ENCODE measurements at places on chromosomes 12 and 14. TPM values are rescaled to one million over a fixed set of nuclear protein-coding genes. Genes with fewer than 3 reads are reported as not detected.

KLHDC2 gene
- 73.9 TPM for total RNA-seq

GLT8D2 gene
- 1.9 TPM for total RNA-seq

FGF23 gene
- total RNA-seq: 0.58 TPM

FAIM2 gene
- total RNA-seq: 1.2 TPM

SLC6A12 gene
- 0.12 TPM for total RNA-seq

CISTR gene
- not detected for total RNA-seq

LGR5 gene
- 0.71 TPM for total RNA-seq

DNA sequence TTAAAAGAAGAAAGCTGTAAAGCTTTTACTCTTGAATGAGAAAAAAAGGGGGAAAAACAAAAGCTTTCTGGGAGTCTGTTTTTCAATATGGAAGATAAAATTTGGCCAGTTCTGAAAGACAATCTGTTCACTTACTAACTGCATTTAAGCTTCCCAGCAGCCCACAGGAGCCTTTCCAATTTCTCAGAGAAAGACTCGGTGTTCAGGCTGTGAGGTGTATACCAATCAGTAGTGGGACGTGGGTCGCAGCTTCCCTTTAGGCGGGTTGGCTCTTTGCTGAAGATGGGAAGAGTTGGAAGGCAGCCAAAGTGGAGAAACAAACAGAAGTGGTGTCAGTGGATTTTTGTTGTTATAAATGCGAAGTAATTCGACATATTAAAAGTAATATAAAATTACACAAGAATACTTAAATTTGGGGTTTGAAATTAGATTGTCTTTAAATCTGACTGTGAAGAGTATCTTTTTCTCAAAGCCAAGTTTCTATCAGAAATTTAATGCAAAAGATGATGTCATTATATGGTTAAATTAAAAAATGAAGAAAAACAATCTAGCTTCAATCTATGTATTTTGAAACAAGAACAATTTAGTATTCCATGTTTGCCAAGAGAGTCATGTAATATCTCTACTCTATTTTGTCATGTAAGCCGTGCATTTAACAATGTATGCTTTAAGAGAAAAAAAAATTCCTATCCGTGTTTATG, 590.2 kb upstream of the ATXN7L3B start:
- H3K27me3 ChIP-seq: no peaks in the 10 kb centered on the region
- DNase-seq: no peak
- H3K36me3 ChIP-seq: no peaks in the 10 kb centered on the region
- H3K4me1 ChIP-seq: peaks cover 28% of the 10 kb centered on the region
- no peak overlapping the region for H3K27ac ChIP-seq

DNA sequence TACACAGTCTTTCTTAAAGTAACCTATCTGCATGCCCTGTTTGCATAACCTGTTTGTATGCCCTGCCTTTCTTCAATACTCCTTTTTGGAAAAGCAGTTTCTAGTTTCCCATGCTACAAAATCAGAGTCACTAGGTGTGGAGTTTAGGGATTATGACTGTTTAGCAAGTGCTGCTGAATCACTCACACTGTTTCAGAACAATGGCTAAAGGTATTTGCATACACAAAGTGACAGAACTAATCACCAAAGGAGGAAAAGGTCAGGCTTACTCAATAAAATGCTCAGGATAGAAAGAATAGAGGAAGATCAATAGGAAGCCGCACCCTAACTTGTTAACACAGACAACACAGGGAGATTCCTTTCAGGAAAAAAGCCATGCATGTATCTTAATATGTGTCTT, 19.4 kb downstream of the EGLN3 start:
- H3K4me3 ChIP-seq: peak overlapping the region; percentile 26
- H3K4me1 ChIP-seq: peaks cover 63% of the 10 kb centered on the region

- no peaks in the 10 kb centered on the region for H3K4me1 ChIP-seq
- DNase-seq: no peak
- no peaks in the 10 kb centered on the region for H3K27me3 ChIP-seq
- H3K4me3 ChIP-seq: no peak overlapping the region
- H3K27ac ChIP-seq: no peak overlapping the region
Measured at GRCh38 chr12:2482938-2483660, 311.7 kb upstream of the FKBP4 start.

DNA sequence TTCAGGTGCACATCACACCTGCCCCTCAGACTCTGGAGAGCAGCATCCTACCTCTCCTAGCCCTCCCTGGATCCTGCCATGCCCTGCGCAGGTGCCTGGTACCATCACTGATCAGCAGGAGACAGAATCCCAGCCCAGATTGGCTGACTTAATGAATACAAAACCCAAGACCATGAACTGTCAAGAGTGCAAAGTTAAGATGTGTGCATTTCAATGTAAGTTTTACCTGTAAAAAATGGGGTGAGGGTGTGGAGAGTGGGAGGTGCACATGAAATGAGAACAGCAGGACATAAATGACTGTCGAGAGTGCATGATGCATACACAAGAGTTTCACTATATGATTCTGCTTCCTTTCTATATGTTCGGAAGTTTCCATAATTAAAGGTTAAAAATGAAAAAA, 57.9 kb upstream of the GPR68 start:
- H3K36me3 ChIP-seq: no peaks in the 10 kb centered on the region
- H3K27me3 ChIP-seq: no peaks in the 10 kb centered on the region
- no peak overlapping the region for H3K27ac ChIP-seq

GRCh38 chr12:131593406-131593805, 117.5 kb upstream of the SFSWAP start:
- no peak overlapping the region for H3K27ac ChIP-seq
- no peak for DNase-seq
- no peaks in the 10 kb centered on the region for H3K27me3 ChIP-seq
- H3K4me1 ChIP-seq: peaks cover 13% of the 10 kb centered on the region
- H3K4me3 ChIP-seq: no peak overlapping the region
- H3K36me3 ChIP-seq: no peaks in the 10 kb centered on the region

DNA sequence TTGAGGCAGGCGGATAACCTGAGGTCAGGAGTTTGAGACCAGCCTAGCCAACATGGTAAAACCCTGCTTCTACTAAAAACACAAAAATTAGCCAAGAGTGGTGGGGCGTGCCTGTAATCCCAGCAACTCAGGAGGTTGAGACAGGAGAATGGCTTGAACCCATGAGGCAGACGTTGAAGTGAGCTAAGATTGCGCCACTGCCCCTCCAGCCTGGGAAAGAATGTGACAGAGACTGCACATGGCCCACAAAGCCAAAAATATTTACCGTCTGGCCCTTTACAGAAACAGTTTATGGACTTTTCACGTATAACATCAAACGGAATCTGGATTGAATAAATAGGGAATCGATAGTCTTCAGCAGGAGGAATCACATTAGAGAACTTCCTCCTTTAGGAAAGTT, 3.5 kb downstream of the RSRC2 start:
- DNase-seq: no peak
- peak overlapping the region; percentile 66 for H3K4me3 ChIP-seq
- H3K27ac ChIP-seq: no peak overlapping the region
- no peaks in the 10 kb centered on the region for H3K27me3 ChIP-seq

DNA sequence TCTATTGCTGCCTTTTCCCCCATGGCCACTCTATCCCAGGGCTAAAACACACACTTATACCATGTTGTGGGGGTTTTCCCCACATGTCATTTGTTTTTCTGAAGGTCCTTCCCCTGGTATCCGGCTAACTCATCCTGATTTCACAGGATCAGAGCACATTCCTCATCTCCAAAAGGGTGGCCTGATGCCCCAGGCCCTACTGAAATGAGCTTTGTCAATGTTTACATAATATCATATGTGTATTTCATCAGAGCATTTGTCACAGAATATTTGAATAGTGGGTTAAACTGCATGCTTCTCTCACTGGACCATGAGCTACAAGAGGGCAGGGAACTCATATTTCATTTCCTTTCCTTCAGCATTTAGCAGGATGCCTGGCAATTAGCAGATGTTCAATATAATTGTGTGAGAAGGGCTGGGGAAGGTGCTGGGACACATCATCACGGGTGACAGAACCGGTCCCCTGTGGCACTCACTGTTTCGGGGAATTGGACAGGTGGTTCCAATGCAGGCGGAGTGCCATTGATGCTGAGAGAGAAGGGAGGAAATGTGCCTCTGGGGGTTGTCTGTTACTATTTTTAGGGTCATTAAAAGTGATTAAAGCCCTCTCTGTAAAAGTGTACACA, 26.8 kb downstream of the EMP1 start:
- no peaks in the 10 kb centered on the region for H3K4me1 ChIP-seq
- DNase-seq: no peak
- H3K27me3 ChIP-seq: no peaks in the 10 kb centered on the region
- H3K4me3 ChIP-seq: no peak overlapping the region
- no peaks in the 10 kb centered on the region for H3K36me3 ChIP-seq
- H3K27ac ChIP-seq: no peak overlapping the region

DNA sequence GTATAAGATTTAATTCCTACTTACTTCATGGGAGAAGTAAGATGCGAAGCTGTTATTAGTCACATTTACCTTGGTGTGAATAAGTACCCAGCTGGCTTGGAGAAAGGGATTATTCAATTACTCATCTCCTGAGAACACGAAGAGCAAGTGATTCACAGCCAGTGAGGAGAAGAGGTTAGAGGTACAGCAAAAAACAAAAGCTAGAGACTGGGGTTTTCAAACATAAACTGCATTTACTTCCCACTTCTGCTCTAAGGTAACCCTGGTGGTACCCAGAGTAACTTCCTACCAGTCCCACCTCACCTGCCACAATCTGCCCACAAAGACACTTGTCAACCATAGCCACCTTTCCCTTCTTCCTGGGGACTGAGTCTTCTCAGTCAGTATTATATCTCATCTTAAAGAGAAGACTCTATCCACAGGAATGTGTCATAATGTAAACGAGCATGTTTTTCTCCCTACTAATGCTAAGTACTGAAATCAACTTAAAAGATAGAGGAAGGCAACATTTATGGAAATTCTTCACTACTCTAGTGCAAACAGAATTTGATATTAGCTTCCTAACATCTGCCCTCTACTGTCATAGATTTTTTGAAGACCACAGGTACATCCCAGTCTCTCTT, 6.0 kb upstream of the IL22 start:
- H3K4me1 ChIP-seq: no peaks in the 10 kb centered on the region
- H3K27me3 ChIP-seq: no peaks in the 10 kb centered on the region
- H3K27ac ChIP-seq: no peak overlapping the region
- no peak for DNase-seq
- no peaks in the 10 kb centered on the region for H3K36me3 ChIP-seq

DNA sequence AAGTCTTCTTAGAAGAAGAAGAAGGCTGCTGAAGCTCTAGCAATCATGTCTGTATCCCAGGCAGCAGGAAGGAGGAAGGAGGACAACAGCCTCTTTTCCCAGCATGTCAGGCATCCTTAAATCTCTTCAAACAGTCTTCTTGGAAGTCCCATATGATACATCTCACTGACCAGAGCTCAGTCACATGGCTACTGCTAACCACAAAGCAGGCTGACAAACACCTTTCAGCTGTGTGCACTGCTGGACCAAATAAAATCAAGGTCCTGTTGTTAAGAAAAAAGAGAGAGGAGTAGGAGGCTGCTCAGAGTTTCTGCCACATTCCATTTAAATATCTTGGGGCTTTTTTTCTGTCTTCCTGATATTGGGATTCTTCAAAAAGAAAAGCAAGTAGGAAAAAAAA, 203.4 kb upstream of the PELI2 start:
- no peak for DNase-seq
- H3K27ac ChIP-seq: no peak overlapping the region
- H3K36me3 ChIP-seq: no peaks in the 10 kb centered on the region
- peaks cover 15% of the 10 kb centered on the region for H3K4me1 ChIP-seq
- H3K4me3 ChIP-seq: no peak overlapping the region

- no peaks in the 10 kb centered on the region for H3K36me3 ChIP-seq
- H3K4me1 ChIP-seq: peaks cover 18% of the 10 kb centered on the region
- DNase-seq: no peak
- no peaks in the 10 kb centered on the region for H3K27me3 ChIP-seq
Measured at GRCh38 chr14:100403802-100404365, 80.7 kb downstream of the SLC25A47 start.

DNA sequence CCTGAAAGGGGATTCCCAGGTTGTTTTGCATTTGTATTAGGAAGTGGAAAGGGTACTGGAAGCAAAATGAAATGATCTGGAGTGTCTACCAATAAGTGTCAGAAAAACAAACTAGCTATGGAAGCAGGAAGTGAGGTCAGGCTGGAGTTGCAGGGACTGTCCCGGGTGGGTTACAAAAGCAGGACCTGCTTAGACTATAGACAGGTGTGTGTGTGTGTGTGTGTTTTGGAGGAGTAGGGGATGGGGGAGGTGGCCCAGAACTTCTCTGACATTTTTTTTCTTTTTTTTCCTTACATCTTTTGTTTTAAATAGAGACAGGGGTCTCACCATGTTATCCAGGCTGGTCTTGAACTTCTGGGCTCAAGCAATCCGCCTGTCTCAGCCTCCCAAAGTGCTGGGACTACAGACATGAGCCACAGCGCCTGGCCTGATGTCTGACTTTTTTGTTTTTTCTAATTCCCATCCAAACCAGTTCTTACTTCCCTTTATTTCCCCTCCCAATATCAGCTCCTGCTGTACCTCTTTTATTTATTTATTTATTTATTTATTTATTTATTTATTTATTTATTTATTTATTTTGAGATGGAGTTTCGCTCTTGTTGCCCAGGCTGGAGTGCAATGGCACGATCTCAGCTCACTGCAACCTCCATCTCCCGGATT, 512 bp upstream of the RND1 start:
- H3K27me3 ChIP-seq: no peaks in the 10 kb centered on the region
- peak overlapping the region; percentile 79 for H3K4me3 ChIP-seq
- H3K27ac ChIP-seq: no peak overlapping the region
- no peaks in the 10 kb centered on the region for H3K36me3 ChIP-seq
- H3K4me1 ChIP-seq: peaks cover 33% of the 10 kb centered on the region
- no peak for DNase-seq

DNA sequence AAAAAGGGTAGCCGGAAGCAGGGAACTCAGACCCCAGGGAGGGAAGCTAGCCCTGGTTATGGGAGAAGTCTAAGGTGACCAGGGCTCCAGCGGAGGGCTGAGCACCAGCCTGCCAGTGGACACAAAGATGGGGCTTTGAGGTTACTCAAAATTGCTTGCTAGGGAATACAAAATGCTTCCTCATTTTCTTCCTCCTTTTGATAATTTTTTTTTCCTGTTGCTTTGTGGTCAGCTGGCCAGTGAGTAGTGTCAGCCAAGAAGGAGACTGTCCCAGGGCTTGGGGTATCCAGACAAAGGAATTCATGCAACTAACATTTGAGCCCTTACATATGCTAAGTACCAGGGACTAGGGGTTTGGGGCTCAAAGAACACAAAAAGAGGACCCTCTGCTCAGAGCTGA, 206.2 kb downstream of the PPM1H start:
- H3K27me3 ChIP-seq: no peaks in the 10 kb centered on the region
- no peak overlapping the region for H3K4me3 ChIP-seq
- peaks cover 32% of the 10 kb centered on the region for H3K4me1 ChIP-seq
- H3K27ac ChIP-seq: no peak overlapping the region
- no peaks in the 10 kb centered on the region for H3K36me3 ChIP-seq
- no peak for DNase-seq

All from neural progenitor cell (in vitro differentiated cells).